ENCODE measurements at places on chromosomes 1 and 21. TPM values are rescaled to one million over a fixed set of nuclear protein-coding genes. Genes with fewer than 3 reads are reported as not detected.

- no peak for DNase-seq
Observed at GRCh38 chr1:56304975-56305374, 274.4 kb downstream of the PLPP3 start.

DNA sequence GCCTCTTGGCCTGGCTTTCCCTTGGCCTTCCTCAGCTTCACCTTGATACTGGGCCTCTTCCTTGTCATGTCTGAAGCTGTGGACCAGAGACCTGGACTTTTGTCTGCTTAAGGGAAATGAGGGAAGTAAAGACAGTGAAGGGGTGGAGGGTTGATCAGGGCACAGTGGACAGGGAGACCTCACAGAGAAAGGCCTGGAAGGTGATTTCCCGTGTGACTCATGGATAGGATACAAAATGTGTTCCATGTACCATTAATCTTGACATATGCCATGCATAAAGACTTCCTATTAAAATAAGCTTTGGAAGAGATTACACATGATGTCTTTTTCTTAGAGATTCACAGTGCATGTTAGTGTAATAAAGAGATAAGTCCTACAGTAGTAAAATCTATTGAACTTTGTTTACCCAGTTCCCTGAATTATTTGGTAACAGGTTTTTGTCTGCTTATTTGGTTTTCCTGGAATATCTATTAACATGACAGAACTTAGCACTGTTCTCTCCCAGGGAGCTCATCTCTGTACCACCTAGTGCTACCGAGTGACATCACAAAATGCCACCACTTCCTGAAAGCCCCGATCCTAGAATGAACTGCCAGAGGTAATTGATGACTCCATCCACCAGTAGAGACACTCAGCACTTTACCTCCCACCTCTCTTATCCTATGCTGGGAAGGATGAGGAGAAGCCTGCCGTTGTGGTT lies 22.2 kb downstream of the UBE2T start:
- no peak for DNase-seq

- DNase-seq = no peak
Observed at GRCh38 chr1:208597571-208597970, 353.4 kb upstream of the PLXNA2 start.

- DNase-seq = no peak
Observed at GRCh38 chr1:243493156-243494129, 237.6 kb downstream of the SDCCAG8 start.

- no peak for DNase-seq
Observed at GRCh38 chr1:221981461-221981860, 239.6 kb upstream of the DUSP10 start.

GRCh38 chr1:22350171-22350923 lies 101.3 kb upstream of the ZBTB40 start:
- DNase-seq = peak; percentile 27

- no peak for DNase-seq
Observed at GRCh38 chr1:43304771-43305300, 4.1 kb downstream of the TIE1 start.

- no peak for DNase-seq
Observed at GRCh38 chr21:25215698-25216384, 391.4 kb downstream of the MRPL39 start.

DNA sequence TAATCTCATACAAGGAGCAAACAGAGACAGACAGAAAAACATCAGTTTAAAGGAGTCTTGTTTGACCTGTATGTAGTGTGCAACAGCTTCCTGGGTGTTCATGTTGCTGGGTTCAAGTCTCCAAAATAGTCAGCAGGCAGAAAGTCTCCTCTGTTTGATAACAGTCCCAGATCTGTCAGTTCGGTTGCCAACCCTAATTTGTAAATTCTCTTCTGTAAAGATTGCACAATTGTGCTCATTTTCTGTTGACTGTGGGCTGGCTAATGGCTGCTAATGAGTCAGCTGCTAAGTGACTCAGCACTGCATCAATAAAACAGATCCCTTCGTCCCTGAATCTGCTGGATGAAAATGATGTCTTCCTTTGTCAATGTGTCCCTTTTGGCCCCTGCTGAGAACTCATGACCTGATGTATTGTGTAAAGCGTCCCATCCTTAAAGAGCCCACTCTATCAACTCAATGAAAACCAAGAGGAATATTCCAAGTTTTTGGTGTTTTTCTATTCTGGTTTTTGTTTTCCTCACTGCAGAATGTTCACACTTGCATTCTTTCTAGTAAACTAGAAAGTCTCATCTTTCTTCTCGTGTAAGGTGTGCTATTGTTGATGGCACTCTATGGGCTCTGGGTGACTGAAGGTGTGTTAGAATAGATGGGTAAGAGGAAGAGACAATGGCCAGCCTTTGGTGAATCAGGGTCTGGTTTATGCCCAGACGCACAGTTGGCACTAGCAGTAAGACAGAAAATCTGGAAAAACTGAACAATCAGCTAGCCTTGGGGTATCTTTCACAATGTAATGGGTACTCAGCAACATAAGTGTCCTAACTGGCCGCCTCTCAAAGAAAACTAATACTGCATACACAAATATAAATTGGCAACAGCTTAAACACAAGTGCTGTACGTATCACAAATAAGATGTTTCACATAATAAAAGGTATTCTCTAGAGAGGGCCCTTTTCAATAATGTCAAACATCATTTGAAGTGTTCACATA lies 75.1 kb upstream of the SIPA1L2 start:
- DNase-seq = peak; percentile 18

SEMA6C gene
- 3.5 TPM for total RNA-seq

DAB1 gene
- total RNA-seq = 0.11 TPM

All from activated CD4-positive, alpha-beta T cell treated with anti-CD3 and anti-CD28 coated beads for 36 hours (primary cell).